NCI-H1417 treated with DMSO at 0.1 percent for 48 hours (cell line): ENCODE measurements at places on chromosomes 7 and 10.

- no peak for DNase-seq
Observed at GRCh38 chr7:94362276-94362675, 32.4 kb upstream of the COL1A2 start.

DNA sequence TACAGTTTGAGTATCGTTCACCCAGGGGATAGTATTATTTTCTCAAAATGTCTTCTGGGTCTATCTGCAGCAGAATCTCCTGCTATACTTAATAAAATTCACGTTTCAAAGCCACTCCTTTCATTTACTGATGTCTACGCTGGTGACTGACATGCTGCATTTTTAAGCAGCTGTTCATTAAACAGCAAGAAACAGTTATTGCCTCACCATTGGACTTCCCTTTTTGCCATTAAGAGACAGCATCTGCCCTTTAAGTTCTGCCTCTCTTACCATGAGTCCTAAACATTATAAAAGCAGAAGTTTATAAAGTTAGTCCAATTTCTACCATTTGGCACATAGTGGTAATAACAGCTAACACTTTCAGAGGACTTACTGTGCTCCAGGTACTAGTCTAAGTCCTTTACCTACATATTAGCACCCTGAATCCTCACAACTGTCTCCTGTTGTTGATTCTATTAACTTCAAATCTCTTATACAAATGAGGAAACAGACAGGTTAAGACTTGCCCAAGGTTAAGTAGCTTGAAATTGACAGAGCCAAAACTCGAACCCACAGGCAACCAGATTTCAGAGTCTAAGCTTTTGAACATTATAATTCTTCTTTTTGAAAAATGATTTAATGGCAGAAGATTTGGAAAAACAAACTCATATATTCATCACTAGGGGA lies 169.5 kb downstream of the SNX13 start:
- DNase-seq = no peak

- DNase-seq = no peak
Observed at GRCh38 chr10:12469345-12469744, 120.0 kb downstream of the CAMK1D start.

- DNase-seq = no peak
Observed at GRCh38 chr10:50396491-50397311, 145.4 kb upstream of the ASAH2 start.

- DNase-seq = no peak
Observed at GRCh38 chr7:123351516-123352505, 152.0 kb upstream of the SLC13A1 start.

GRCh38 chr7:87872346-87872745 lies 3.8 kb downstream of the SLC25A40 start:
- DNase-seq = no peak

DNA sequence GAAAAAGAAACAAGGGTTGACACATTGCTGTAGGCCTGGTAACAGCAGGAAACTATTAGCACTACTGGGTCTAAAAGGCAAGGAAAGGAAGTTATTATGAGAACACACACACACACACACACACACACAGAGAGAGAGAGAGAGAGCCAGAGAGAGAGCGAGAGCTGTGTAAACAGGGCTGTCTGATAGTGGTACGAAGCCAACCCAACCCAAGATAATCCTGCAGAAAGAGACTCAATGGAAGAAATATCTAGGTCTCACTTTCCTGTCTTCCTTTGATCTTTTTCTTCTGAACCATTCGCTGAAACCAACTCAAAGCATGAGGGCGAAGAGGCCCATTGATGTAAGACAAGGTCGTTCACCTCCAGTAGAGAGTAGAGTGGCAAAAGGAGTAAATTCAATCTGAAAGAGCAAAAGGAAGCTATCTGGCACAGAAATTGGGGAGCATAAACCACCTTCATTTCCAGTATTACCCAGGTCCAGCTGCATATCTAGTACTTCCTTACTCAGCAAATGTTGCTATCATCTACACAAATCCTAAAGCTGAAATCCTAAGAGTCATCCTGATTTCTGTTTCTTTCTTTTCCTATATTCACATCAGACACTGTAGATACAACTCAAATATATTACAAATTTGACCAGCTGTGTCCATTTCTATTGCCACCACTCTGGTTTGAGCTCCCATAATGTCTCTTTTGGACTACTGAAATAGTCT lies 110.2 kb downstream of the TMEM26 start:
- DNase-seq = no peak

DNA sequence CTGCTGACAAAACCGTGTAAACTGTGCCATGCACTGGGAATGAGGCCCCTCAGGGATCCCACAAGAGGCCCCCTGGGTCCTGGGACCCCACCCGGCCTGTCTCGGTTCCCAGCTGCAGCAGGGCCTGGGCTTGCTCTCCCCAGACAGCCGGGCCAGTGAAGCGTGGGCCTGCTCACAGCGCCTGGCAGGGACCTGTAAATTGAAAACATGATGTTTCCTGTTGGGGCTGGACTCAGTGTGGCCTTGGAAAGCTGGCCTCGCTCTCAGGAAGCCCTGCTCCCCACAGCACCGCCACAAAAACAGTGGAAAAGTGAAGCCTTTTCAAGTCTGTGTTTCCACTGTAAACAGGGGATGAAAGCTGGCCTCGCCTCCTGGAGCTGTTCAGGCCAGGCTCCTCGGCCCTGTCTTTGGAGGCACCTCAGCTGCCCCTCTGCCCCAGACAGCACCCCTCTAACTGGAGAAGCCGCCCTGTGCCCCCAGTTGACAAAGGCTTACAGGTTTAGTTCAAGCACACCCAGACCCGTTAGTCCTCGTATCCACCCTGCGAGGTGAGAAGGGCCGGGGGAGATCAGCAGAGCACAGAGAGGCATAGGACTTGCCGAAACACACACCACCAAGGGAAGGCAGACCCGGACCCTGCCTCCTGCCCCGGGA lies 108.3 kb downstream of the ZMIZ1 start:
- DNase-seq = no peak

DNA sequence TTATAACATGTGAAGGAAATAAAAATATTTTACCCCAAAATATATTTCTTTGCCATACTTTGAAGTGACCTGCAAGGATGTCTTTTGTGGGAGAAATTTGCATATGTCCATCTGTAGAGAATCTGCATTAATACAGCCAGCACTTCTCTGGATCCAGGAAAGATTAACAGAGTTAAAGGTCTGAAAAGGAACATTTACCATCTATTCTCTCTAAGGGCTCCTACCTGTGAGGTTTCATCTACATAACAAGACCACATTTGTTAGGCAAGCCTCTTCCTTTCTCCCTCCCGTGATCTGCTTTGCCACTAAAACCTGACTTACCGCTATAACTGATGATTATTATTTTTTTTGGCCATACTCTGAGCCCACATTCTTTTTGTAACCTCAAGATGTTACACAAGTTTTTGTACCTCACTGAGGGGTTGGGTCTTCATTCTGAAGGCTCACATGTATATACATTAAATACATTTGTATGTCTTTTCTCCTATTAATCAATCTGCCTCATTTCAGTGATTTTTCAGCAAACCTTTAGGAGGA lies 129.4 kb downstream of the AKR1D1 start:
- DNase-seq = no peak

GRCh38 chr7:120941856-120942255 lies 8.7 kb upstream of the ING3 start:
- no peak for DNase-seq

DNA sequence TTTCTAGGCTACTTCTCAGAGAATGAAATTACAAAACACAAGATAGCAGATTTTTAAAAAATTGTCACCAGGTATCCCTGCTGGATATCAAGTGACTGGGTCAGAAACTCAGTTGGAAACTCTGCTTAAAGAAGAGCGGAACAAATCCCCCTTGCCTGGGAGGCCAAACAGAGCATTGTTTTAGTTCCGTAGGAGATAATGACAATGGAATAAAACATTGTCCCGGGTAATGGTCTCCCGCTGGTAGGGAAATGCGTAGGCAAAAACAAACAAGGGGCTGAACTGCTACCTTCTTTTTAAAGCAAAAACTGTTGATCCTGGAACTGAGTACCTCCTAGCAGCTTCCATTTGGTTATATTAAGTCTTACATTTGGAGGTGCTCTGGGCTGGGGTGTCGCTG lies 21.3 kb upstream of the VAX1 start:
- DNase-seq = no peak

DNA sequence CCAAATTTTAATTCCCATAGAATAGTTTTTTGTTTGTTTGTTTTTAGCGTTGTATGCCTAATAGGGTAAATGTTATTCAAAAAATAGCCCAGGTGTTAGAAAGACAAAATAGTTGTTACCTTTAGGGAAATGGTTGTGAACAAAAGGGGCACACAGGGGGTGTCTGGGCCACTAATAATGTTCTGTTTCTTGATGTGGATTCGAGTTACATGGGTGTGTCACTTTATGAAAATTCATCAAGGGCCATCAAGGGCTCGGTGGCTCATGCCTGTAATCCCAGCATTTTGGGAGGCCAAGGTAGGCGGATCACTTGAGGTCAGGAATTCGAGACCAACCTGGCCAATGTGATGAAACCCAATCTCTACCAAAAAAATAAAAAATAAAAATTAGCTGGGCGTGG lies 531.8 kb upstream of the C7orf33 start:
- no peak for DNase-seq
